Purkinje cell (primary cell): ENCODE measurements at places on chromosomes 5 and 9. TPM values are rescaled to one million over a fixed set of nuclear protein-coding genes. Genes with fewer than 3 reads are reported as not detected.

ZNF454 gene
- polyA plus RNA-seq, result 0.13 and 1.6 TPM in 2 replicates

MLANA gene
- polyA plus RNA-seq, result 0.93 TPM in 1 of 2 replicates, not detected in the other

STARD4 gene
- 640 and 692 TPM in 2 replicates for polyA plus RNA-seq

SEC61B gene
- 126 and 151 TPM in 2 replicates for polyA plus RNA-seq

SLC34A3 gene
- polyA plus RNA-seq, result not detected in 2 replicates

F2RL1 gene
- polyA plus RNA-seq, result not detected in 2 replicates

MAMDC4 gene
- 0.12 and 0.14 TPM in 2 replicates for polyA plus RNA-seq

SLC22A5 gene
- polyA plus RNA-seq, result 3.5 and 6.4 TPM in 2 replicates

PPIC gene
- polyA plus RNA-seq, result 17.1 and 19.9 TPM in 2 replicates

SV2C gene
- 50.4 and 53.8 TPM in 2 replicates for polyA plus RNA-seq

PTGDS gene
- polyA plus RNA-seq, result 67.9 and 135 TPM in 2 replicates

TDRD7 gene
- 4.8 and 6.5 TPM in 2 replicates for polyA plus RNA-seq

PTGES gene
- not detected in 2 replicates for polyA plus RNA-seq

PCDHGB2 gene
- polyA plus RNA-seq, result 0.08 and 2.9 TPM in 2 replicates

GM2A gene
- 5.9 and 7.0 TPM in 2 replicates for polyA plus RNA-seq

MRPL50 gene
- polyA plus RNA-seq, result 46.8 and 74.9 TPM in 2 replicates

SPATA6L gene
- 0.65 and 3.5 TPM in 2 replicates for polyA plus RNA-seq

TAF11L5 gene
- not detected in 2 replicates for polyA plus RNA-seq

SOWAHA gene
- 2.9 and 6.2 TPM in 2 replicates for polyA plus RNA-seq

ARL10 gene
- polyA plus RNA-seq, result 1.1 and 3.9 TPM in 2 replicates

DHFR gene
- polyA plus RNA-seq, result 9.2 TPM in 2 replicates

PCDHGA10 gene
- 6.1 and 7.8 TPM in 2 replicates for polyA plus RNA-seq

PSAT1 gene
- 71.8 and 81.1 TPM in 2 replicates for polyA plus RNA-seq

OR5C1 gene
- polyA plus RNA-seq, result not detected in 2 replicates

PCDHB2 gene
- polyA plus RNA-seq, result 4.7 and 8.3 TPM in 2 replicates

C5orf58 gene
- not detected in 2 replicates for polyA plus RNA-seq

PCAT7 gene
- 0.53 TPM in 1 of 2 replicates, not detected in the other for polyA plus RNA-seq

SGCD gene
- 4.5 and 7.7 TPM in 2 replicates for polyA plus RNA-seq

MTREX gene
- polyA plus RNA-seq, result 41.0 and 53.4 TPM in 2 replicates

ASS1 gene
- polyA plus RNA-seq, result 18.5 and 32.0 TPM in 2 replicates

GRXCR2 gene
- polyA plus RNA-seq, result not detected in 2 replicates

CDC23 gene
- polyA plus RNA-seq, result 110 and 113 TPM in 2 replicates

CCDC183 gene
- not detected in 2 replicates for polyA plus RNA-seq

FEM1C gene
- polyA plus RNA-seq, result 61.1 and 62.5 TPM in 2 replicates

CDX1 gene
- not detected in 2 replicates for polyA plus RNA-seq

HTR1A gene
- not detected in 2 replicates for polyA plus RNA-seq

CARTPT gene
- 5.1 TPM in 1 of 2 replicates, not detected in the other for polyA plus RNA-seq

TNC gene
- polyA plus RNA-seq, result 2.9 and 3.8 TPM in 2 replicates

TMEM252 gene
- not detected in 2 replicates for polyA plus RNA-seq

IRX2 gene
- 2.1 and 6.0 TPM in 2 replicates for polyA plus RNA-seq

TERT gene
- polyA plus RNA-seq, result not detected in 2 replicates

BTNL9 gene
- polyA plus RNA-seq, result not detected in 2 replicates

RFK gene
- polyA plus RNA-seq, result 31.3 and 42.3 TPM in 2 replicates

RASGRF2 gene
- polyA plus RNA-seq, result 5.1 and 5.3 TPM in 2 replicates

TAF7 gene
- polyA plus RNA-seq, result 374 and 453 TPM in 2 replicates

TAS2R1 gene
- not detected in 2 replicates for polyA plus RNA-seq

FOXI1 gene
- polyA plus RNA-seq, result not detected in 2 replicates

PFN3 gene
- polyA plus RNA-seq, result not detected in 2 replicates

LRRC19 gene
- 0.30 TPM in 1 of 2 replicates, not detected in the other for polyA plus RNA-seq

ASTN2 gene
- 24.6 and 45.4 TPM in 2 replicates for polyA plus RNA-seq

MYO10 gene
- 99.8 and 114 TPM in 2 replicates for polyA plus RNA-seq

FCN1 gene
- not detected in 2 replicates for polyA plus RNA-seq
